ENCODE measurements at places on chromosomes 1 and 21.
A peak's percentile ranks its signal among the peaks of the same experiment; 100 is the strongest.

DNA sequence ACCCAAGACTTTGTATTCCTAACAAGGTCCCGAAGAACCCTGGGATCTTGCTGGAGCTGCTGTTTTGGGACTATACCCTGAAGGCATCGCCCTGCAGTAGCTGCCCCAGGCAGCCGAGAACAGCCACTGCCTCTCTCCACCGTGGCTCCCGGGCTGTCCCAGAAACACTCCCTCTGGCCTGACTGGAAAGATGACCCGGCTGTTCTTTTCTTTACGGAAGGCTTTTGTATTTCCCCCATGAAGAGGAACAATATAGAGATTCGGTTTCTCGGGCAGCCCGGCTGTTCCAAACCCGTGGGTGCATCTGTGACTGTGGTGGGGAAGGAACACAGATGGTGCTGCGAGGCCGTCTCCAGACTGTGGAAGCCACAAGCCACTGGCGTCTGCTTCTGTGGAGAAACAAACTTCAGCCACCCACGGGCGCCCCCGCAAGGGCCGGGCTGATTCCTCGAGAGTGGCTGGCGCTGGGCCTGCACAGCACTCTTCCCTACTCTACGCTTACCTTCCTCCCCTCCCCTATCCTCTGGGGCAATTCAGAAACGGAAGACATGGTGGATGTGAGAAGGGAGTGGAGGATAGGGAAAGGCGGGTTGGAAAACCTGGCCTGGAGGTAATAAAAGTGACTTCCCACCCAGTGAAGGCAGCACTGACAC, 33.7 kb upstream of the VASH2 start:
- no peak for DNase-seq

DNA sequence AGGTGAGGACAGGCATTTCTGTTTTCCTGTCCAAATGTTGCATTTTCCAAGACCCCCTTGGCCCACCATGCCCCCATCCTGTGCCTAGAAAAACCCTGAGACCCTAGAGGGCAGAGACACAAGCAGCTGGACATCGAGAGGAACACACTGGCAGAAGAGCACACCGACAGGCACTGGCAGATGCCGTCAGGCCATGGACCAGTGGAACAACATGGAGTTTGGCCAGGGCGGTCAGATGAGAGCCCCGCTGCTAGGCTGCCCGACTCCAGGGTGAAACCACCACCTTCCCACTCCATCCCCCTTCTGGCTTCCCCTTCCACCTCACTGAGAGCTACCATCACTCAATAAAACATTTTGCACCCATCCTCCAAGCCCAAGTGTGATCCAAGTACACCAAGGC, 438.4 kb downstream of the SIPA1L2 start:
- DNase-seq, result no peak

GRCh38 chr1:111792249-111792648, 36.5 kb downstream of the DDX20 start:
- no peak for DNase-seq

DNA sequence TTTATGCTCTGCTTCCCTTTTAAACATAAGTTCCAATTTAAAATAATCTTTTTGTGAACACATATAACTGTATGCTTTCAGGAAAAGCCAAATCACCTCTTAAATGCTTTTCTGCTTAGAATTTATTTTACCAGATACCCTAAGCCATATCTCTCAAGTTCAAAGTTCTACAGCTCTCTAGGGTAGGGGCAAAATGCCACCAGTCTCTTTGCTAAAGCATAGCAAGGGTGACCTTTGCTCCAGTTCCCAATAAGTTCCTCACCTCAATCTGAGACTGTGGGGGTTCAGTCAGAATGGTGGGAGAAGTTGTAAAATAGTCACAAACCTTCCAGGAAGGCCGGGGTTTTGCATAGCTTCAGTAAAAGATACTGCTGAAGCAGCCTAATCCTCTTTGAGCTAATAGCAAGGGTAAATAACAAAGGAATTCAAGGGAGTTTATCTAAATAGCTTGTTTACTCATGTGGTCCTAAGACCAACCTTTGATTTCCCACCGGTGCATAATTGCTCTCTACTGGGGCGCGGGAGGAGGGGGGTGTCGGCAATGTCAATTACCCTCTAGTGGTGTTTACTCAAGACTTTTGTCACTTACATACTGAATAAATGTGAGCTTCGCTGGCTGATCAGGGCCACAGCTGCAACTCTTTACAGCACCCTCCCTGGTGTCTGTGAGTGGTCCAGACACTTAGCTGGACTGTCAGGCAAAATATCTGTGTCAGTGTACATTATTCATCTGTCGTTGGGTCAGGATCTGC, 1376.2 kb downstream of the NCAM2 start:
- DNase-seq, result no peak

GRCh38 chr21:36584980-36585940, 105.3 kb upstream of the CLDN14 start:
- no peak for DNase-seq

GRCh38 chr1:36562181-36562685, 79.5 kb upstream of the CSF3R start:
- DNase-seq, result no peak

DNA sequence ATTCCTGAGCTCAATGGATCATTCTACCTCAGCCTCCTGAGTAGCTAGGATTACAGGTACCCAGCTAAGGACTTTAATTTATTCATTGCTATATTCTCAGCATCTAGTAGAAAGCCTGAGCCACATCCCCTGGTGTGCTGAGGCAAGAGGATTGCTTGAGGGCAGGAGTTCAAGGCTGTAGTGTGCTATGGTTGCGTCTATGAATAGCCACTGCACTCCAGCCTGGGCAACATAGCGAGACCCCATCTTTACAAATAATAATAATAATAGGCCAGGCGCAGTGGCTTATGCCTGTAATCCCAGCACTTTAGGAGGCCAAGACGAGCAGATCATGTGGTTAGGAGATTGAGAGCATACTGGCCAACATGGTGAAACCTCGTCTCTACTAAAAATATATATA, 3.3 kb upstream of the RPS6KA1 start:
- no peak for DNase-seq

GRCh38 chr21:46411236-46411635, 47.5 kb upstream of the DIP2A start:
- no peak for DNase-seq

- DNase-seq, result no peak
These were observed 23.1 kb upstream of the ATP6V1G3 start for GRCh38 chr1:198563583-198563982.

- peak; percentile 87 for DNase-seq
These were observed 689 bp downstream of the NASP start for GRCh38 chr1:45584351-45585109.

DNA sequence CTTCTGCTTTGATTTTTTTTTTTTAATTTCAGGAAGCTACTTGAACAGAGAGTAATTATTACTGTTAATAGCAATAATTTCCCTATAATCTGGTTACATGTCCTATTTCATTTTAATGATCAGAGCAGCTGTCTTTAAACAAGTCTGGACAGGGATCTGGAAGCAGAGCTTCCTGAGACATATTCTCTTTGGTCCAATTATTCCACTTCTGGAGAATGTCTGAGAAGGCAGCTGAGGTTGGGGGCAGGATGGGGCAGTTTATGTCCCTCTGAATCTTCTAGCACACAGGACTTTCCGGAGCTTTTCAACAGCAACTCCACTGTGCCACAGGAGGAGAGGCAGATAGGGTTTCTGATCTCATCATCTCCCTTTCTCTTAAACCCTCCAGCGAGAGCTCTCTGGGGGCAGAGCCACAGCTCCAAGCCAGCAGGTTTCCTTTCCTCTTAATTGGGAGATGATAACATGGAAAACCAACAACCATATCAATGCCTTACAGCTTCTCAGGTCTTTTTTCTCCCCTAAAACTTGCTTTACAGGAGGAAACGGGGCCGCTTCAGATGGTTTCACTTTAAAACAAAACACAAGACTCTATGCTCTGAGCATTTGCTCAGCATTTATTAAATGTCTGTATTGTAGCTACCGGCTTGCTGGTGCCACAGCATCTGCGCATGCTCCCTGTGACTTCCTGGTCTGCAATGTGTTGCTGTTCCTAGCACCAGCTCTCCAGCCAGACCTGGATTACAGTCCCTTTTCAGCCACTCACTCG, 425.7 kb upstream of the USP24 start:
- DNase-seq, result peak; percentile 6

DNA sequence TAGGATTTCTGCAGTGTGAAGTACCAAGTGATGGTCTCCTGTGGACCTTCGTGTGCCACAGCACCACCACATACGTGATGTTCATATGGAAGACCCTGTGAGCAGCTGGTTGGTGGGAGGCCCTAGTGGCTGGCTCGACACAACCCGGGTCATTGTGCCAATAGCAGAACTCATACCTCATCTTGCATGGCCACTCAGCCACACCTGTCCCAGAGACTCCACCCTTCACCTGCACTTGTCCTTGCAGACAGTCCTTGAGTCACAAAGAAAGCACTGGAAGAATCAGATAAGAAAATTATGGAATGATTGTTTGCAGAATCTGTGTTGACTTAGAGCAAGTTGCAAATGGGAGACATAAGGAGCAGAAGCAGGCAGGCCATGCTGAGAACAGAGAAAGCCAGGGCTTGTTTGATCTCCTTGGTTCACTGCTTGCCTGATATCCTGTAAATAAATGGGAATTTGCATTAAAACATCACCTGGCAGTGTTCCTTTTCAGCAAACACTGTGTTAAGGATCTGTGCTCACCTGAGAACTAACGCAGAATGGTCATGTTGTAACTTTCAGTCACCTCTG, 307.7 kb downstream of the SIPA1L2 start:
- no peak for DNase-seq

DNA sequence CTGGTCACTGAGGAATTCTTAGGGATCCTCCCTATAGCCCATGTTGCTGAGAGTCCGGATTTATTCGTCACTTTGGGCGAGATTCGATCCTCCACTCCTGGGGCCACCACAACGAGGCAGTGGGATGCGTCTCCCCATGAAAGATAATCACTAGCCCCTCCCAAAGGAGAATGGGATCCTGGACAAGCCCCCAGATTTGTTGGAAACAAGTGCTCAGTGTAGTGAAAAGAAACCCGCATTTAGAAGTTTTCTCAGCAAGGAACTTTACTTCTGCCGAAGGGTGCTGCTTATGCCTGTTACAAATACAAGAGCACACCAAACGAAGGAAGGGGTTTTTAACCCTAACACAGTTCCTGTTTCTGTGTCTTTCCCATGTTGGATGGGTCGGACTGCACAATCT, 83.3 kb downstream of the ZFYVE9 start:
- no peak for DNase-seq

DNA sequence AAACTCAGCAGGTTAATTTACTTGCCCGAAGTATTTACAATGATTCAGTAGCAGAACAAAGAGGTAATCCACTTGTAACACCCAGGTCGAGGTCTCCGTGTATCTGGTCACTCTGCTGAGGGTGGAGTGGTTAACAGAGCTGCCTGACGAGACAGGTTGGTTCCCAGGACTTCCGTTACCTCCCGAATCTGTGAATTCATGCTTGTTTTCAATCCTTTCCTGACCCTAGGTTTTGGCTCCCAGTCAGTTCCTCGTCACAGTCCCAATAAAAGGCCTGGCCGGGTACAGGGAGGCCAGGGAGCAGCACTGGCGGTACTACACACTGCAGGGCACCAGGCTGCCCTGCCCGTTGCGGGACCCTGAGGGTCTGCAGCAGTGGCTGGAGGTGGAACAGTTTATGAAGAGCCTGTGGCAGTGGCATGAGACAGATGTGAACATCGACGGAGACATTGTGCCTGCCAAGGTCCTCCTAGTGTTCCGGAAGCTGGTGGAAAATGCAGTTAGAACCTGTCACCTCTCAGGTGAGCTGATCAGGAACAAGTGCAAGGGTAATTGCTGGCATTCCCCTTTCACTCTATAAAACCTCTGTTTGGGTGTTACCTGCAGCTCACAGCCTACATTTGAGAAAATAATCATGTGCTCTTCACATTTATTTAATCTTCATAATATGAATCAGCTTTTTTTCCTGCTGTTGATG, 12.8 kb downstream of the MAB21L3 start:
- DNase-seq, result no peak

DNA sequence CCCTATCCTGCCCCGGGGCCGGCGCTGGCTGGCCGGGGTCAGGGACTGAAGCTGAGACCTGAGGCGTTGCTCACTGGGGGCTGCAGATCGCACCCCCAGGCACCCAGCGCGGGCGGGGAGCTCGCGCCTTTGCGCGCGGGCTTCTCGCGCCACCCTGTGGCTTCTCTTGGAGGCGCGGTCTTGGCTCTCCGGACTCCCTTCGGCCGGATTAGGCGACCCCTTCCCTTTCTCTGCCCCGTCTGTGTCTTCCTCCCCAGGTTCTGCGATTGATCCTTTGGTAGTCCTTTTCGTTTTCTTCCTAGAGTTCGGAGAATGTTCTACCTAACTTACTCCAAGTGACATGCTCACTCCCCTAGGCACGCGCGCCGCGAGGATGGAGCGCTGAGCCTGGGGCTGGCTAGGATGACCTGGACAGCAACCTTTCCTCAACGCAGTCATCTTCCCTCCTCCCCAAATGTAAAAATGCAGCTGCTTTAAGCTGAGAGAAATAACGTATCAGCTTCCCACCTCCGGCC, 495 bp upstream of the NTRK1 start:
- peak; percentile 38 for DNase-seq

DNA sequence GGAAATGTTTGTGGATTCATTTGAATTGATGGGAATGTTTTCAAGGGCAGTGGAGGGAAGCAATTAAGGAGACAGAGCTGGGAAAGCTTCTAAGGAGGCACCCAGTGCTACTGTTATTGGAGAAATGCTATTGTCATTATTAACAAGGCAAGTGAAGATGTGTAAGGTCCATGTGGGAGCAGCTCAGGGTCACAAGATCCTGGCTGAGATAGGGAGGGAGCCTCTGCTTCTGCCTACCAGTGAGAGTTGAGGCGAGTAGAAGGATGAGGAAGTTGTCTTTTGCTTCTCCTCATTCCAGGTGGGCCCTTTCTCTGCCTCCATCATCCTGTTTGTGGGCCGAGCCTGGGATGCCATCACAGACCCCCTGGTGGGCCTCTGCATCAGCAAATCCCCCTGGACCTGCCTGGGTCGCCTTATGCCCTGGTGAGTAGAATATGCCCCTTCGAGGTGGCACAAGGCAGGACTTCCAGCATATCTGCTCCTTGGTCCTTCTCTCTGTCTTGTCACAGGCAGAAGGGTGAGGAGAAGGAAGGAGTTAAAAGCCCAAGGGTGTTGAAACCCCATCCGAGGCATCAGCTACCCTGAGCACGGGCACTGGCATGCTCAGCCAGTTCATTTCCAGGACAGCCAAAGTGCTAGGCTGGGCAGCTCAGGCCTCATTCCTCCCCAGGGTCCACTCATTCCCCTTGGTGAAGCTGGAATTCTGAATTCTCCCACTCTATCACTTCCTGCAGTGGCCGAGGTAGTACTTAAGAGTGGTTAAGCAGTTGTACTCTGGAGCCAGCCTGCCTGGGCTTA, 3.7 kb downstream of the MFSD2A start:
- DNase-seq, result no peak

GRCh38 chr1:155250633-155251449, 4.4 kb downstream of the ENTREP3 start:
- peak; percentile 90 for DNase-seq

DNA sequence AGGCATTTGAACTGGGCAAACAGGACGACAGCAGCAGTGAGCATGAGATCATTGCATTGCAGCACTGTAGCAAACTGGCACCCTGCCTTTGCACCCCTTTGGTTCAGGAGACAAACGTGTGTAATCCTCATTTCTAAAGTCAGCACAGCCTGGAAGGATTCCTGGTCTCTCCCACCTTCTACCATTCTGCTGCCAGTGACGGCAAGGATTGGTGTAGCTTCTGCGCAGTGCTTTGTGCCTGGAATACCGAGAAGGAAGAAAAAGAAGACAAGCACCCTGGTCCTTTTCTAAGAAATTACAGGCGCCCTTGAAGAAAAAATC, 805.3 kb downstream of the USP25 start:
- DNase-seq, result no peak

GRCh38 chr1:171460018-171460620, 25.2 kb upstream of the PRRC2C start:
- no peak for DNase-seq

Measured in central memory CD4-positive, alpha-beta T cell (primary cell).